ENCODE measurements at places on chromosomes 16 and 17. TPM values are rescaled to one million over a fixed set of nuclear protein-coding genes. Genes with fewer than 3 reads are reported as not detected.
A peak's percentile ranks its signal among the peaks of the same experiment; 100 is the strongest.

The EZH1 gene
- 13.7 TPM for total RNA-seq

GRCh38 chr17:4304417-4305027, 40.7 kb upstream of the ANKFY1 start:
- peak; percentile 60 for DNase-seq

The HSD17B1 gene
- 0.86 TPM for total RNA-seq

DNA sequence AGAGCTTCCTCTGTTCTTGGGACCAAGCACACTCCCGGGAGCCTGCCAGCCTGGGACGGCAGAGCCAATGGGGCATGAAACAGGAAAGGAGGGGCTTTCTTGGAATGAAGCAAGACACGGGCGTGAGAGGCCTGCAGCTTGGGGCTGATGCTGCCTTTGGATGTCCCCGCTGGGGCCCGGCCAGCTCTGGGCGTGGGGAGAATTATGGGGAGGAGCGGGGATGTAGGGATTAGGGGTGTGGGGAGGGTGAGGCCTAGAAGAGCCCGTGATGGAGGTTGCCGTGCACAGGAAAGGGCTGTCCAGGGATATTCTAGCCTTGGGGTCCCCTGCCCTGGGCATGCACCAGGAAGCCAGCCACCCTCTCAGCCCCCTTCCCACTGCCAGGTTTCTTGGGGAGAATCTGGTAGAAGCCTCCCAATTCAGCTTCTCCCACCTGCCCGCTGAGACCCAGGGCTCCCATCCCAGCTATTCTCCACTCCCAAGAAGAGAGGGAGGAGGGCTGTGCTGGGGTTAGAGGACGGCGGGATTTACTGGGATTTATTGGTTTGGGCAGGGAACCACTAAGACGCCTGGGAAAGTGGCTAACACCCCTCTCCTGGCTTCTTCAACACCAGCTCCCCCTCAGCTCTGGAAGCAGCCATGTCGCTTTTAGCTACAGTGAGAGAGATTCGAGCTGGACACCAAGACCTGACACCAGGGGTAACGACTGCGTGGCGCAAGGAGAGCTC, 20.0 kb upstream of the NXPH3 start:
- DNase-seq: no peak

DNA sequence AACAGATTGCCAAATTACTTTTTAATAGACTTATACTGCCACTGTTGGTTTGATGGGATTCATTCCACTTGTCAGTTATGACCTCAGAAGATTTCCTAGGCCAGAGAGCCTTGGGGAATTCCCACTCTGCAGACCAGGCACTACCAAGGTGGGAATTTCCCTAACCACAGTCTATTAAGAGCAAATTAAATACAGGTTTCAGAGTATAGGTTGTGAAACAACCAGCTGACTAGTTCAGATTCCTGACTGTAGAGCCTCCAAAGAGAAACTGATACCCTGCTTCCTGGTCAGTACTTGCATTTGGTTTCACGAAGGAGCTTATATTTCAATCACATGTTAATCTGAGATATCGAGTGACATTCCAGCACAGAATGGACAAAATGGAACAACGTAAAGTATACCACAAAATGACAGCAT, 186.5 kb downstream of the STX8 start:
- DNase-seq: peak; percentile 45

All from PC-3 (cell line).